ENCODE measurements at places on chromosomes 3 and 15.
A peak's percentile ranks its signal among the peaks of the same experiment; 100 is the strongest.

DNA sequence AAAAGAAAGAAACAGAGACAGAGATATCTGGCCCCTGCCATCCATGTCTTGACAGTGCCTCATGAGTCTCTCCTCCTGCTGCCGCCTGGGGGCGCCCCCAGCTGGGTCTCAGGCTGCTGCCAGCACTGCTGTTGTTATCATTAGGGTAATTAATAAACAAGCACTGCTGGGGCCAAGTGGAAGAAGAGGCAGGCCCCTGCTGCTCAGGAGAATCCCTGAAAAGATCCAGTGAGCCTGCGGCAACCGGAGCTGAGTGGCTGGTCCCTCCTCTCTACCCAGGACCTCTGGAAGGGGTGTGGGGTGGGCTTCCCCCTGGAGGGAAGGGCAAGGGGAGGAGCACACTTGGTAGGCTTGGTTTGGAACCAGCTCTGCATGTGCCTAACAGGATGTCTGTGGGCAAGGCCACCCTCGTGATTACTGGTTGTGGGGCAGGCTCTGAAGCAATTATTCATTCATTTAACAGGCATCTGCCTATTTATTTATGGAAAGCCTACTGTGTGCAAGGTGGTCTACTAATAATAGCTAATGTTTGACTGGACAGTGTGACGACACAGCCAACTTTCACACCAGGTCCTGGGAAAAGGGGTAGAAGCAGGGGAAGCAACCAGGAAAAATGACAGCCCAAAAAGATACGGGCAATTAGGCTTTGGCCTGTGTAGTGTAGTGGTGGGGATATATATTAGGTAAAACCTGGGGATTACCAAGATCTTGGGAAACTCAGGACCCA, 1.2 kb upstream of the TYRO3 start:
- DNase-seq: peak; percentile 64

- no peak for DNase-seq
Measured at GRCh38 chr3:16849795-16850194, 35.0 kb upstream of the PLCL2 start.

GRCh38 chr15:46589088-46589487, 954.3 kb downstream of the SQOR start:
- DNase-seq: no peak

DNA sequence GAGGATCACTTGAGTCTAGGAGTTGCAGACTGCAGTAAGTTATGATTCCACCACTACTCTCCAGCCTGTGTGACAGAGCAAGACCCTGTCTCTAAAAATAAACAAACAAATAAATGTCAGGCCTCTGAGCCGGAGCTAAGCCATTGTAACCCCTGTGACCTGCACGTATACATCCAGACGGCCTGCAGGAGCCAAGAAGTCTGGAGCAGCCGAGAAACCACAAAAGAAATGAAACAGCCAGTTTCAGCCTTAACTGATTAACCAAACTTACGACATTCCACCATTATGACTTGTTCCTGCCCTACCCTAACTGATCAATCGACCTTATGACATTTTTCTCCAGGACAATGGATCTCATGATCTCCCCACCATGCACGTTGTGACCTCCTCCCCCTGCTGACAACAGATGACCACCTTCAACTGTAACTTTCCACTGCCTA, 32.5 kb upstream of the ZKSCAN7 start:
- DNase-seq: no peak

- no peak for DNase-seq
Measured at GRCh38 chr3:138023754-138024153, 13.8 kb downstream of the CLDN18 start.

DNA sequence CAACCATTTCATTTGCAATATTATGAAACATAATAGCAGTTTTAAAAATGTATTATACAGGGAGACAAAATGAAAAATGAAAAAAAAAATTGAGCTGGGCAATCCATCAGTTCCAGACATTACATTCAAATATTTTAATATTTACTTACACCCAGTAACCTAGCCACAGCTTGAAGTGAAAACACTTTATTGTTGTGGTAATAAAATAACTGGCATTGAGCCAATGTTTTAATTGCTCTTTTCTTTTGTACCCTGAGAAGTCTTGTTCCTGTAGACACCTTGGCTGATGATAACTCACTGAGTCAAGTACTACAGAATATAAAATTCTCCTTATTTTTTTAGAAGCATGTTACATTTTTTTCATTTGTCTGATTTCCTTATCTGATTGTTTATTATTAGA, 180.6 kb downstream of the ROBO1 start:
- no peak for DNase-seq

- DNase-seq: no peak
Measured at GRCh38 chr3:148131990-148132638, 565.6 kb upstream of the AGTR1 start.

- no peak for DNase-seq
Measured at GRCh38 chr3:132730891-132731580, 8.8 kb upstream of the NPHP3 start.

DNA sequence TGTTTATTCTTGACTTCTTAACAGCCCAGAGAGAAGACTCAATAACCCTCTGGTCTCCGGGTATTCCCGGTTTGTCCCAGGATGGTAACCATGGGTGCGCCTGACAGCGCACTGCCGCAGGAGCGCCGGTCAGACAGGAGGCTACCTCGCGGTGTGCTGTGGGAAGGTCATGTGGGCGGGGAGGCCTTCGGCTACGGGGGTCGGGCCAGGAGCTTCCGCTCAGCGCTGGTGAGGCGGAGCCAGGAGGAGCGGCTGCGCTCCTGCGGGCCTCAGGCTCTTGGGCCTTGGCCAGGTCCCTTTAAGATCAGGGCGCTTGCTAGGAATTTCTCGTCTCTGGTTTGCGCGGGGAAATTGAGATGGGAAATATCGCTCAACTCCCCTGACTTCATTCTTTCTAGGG, 182.3 kb upstream of the NDN start:
- no peak for DNase-seq

GRCh38 chr3:34001990-34002389, 203.6 kb downstream of the PDCD6IP start:
- no peak for DNase-seq

GRCh38 chr3:190811775-190812480, 50.6 kb downstream of the GMNC start:
- DNase-seq: no peak

GRCh38 chr15:92101708-92102394, 248.3 kb downstream of the SLCO3A1 start:
- DNase-seq: no peak

GRCh38 chr15:92902737-92903593, 2.8 kb downstream of the CHD2 start:
- no peak for DNase-seq

GRCh38 chr3:98962951-98963350, 61.5 kb upstream of the DCBLD2 start:
- no peak for DNase-seq

DNA sequence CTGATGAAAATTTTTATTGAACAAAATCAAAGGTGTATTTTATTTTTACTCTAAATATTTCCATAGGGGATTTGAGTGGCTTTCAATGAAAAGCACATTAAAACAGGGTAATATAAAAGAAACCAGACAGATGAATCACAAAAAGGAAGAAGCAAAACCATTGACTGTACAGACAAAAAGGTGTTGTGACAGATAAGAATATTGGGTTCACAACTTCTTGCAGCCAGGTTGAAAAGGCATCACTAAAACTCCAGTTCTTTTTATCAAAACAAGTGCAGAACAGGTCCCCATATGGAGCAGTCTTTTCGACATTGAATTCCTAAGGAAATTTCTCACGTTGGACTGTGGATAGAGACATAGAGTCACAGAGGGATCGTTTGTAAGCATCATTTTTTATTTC, 53.8 kb downstream of the AGTR1 start:
- no peak for DNase-seq

DNA sequence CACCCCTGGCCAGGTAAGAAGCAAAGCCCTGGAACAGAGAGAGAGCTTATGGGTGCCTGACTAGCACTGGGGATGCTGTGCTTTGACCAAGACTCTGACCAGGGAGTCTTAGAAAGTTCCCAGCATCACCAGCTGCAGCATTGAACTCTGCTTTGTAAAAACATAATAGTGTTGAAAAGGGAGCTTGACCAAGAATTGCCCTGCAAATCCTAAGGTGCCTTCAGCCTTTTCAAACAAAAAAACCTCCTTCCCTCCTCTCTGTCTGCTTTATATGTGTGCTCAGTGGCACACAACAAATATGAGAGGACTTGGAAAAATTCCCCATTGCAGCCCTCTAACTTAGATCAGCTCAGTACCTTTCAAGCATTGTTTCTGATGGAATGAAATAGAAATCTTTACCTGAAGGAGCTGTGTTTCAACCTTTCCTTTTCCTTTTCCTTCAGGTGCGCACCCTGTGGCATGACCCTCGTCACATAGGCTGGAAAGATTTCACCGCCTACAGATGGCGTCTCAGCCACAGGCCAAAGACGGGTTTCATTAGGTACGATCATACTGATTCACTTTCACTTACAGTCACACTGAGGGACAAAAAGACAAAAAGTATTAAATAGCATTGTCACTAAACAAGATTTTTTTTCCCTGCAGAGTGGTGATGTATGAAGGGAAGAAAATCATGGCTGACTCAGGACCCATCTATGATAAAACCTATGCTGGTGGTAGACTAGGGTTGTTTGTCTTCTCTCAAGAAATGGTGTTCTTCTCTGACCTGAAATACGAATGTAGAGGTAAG, 13.0 kb downstream of the THBS1 start:
- DNase-seq: no peak

- no peak for DNase-seq
Measured at GRCh38 chr15:88331291-88331690, 74.8 kb upstream of the NTRK3 start.

GRCh38 chr3:140398387-140398786, 279.5 kb upstream of the TRIM42 start:
- DNase-seq: no peak

DNA sequence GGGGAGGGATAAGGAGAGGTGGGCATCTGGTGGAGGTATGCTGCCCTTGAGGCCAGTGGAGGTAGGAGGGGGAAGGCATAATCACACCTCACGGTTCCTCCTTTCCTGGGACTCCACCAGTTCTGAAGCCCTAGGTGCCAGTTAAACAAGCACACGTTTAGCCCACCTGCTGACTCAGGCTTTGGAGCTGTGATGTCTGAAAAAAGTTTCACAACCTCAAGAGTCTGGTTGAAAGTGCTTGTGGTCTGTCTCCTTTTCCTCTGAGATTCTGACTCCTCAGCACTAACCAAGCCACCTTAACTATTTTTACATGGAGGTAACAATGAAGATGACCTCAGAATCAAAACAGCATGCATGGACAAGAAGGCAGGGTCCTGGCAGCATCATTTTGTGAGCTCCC, 23.0 kb downstream of the HPS3 start:
- DNase-seq: no peak

DNA sequence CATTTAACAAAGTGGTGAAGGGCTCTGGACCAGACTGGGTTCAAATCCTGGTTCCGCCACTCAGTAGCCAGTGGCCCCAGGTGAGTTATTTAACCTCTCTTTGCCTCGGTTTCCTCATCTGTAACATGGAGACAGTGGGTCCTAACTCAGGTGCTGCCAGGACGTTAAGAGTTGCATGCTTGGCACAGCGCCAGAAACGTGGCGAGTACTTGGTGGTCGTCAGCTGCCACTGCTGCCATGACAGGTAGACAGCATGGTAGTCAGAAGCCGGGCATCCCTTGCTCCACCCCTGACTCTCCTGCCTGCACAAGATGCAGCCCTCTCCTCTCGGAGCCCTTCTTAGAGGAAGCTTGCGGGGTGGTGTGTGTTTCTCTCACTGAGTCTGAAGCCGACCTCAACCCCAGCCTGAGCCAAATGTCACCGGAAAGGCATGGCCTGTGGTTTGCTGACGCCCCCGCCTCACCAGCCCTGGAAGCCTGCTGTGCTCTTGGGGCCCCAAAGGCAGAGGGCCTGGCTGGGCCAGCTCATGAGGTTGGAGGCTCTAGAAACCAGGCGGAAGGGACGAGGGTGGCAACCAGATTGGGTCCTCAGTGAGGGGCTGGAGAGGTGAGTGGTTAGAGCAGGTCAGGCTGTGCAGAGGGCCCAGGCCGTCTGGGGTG, 160.8 kb upstream of the TLE3 start:
- peak; percentile 42 for DNase-seq

- no peak for DNase-seq
Measured at GRCh38 chr3:36901588-36901987, 43.3 kb downstream of the TRANK1 start.

DNA sequence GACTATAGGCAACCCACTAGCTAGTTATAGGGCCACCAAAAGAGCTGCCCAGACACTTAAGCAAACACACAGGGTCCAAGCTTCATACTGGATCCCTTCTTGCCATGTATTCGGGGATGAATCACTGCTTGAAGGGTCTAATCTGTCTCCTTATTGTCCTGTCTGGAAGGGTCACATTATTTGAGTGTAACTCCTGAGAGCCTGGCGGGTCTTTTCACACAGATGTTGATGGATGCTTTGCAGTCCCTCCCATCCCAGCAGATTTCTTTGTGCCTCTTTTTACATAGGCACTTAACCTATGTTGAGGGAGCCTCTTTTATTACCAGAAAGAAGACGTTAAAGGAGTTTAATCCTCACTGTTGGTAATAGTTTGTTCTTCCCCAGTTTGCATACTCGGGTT, 56.6 kb downstream of the BBX start:
- no peak for DNase-seq

DNA sequence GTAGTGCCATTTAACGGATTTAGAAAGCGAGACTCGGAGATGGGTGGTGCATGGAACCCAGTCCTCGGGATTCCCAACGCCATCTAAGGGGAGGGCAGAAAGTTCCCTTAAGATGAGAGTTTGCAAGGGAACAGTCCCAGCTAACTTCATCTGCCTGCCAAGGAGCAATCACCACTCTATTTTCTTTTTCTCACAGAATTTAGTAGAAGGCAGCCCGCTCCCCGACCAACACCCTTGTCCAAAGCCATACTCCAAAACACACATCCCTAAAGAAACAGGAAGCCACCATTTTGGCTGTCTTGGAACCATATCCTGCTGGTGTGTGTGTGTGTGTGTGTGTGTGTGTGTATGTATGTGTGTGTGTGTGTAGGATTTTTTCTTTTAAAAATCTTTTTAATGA, 7.1 kb upstream of the FGD5 start:
- no peak for DNase-seq

- no peak for DNase-seq
Measured at GRCh38 chr15:84714821-84715220, 1.1 kb downstream of the SEC11A start.

GRCh38 chr15:38671006-38671387, 106.4 kb upstream of the RASGRP1 start:
- no peak for DNase-seq

DNA sequence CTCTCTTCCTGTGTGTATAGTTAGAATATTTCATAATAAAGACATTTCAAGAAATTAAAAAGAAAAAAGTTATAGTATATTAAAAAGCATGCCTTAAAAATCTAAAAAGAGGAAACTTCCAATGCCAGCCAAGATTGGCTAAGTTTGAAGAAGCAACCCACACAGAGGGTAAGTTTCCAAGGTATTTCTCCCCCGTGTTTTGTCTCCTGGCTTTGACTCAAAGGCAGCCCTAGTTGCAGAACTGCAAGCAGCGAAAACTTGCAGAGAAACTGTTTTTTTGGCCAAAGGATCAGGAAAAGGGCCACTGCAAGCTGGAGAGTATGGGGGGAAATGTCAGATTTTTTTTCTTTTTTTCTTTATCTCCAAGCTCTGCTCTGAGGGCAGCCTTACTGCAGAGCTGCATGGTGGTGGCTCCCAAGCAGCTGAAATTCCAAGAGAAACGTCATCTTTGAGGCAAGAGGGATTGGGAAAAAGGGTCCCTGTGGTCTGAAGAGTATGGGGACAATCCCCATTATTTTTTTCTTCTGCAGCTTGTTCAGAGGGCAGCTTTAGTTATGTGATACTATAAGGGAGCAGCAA, 23.0 kb downstream of the HACL1 start:
- DNase-seq: no peak

- no peak for DNase-seq
Measured at GRCh38 chr3:129398803-129399144, 29.7 kb downstream of the EFCAB12 start.
